KG1 (cell line): ENCODE measurements at places on chromosomes 5 and 9.

DNA sequence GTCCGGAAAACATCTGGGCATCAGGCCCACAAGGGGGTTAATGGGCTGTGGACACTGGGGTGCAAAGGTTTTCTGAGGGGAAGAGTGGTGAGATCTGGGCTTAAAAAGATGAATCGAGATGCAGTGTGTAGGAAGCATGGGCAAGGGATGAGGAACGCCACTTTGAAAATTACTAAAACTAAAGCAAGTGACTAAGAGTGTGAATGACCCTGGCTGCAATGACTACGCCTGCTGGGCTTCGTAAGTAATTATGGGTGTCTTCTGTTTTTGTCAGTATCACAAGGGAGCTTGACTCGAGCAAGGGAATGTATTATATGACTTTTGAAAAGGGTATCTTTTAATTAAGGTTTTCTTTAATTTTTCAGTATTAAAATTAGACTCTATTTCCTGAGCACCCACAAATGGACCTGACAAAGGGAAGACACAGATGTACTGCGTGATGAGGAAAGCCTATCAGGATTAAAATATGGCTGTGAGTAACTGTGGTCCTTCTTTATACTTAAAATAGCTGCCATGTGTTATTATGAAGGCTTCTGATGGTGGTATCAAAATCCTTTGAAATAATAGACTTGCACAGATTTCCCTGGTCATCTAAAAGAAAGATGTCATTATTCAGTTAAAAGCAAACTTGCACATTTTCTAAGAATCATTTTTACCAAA lies 4.2 kb downstream of the CTXN3 start:
- no peak for DNase-seq

DNA sequence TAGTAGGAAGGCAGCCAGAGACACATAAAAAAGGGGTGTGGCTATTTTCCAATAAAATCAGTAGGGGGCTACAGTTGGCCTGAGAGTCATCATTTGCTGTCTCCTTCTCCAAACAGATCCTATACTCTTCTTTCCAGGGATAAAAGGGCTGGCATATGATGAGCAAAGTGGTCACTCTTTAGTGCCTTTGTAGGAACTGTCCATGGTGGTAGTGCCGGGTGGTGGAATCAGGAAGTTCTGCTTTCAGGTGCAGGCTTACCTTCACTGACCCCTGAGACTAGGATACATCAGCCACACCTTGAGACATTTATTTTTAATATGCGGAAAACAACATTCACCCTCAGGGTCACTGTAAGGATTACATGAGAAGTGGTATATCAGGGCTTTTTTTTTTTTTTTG lies 80.8 kb downstream of the ASTN2 start:
- no peak for DNase-seq

GRCh38 chr5:142643634-142644033 lies 42.3 kb downstream of the FGF1 start:
- DNase-seq, result no peak

- DNase-seq, result no peak
Observed at GRCh38 chr5:154607746-154608145, 129.7 kb upstream of the HAND1 start.

DNA sequence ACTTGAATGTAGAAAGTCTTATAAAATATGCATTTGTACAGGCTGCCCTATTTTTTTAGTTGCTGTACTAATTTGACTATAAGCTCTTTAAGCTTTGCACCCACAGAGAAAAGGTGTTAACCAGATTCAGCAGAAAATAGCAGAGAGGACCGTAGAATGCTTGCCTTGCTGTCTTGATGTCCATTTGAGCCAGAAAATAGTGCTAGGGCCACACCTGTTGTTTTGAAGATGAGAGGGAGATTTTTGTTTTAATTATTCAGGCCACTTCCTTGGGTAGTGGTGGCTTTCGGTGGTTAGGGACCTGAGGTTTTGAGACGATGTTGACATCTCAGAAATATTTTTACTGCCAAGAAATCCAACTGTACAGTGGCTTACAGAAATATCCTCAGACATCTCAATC lies 196.0 kb downstream of the SPATA31D1 start:
- no peak for DNase-seq

DNA sequence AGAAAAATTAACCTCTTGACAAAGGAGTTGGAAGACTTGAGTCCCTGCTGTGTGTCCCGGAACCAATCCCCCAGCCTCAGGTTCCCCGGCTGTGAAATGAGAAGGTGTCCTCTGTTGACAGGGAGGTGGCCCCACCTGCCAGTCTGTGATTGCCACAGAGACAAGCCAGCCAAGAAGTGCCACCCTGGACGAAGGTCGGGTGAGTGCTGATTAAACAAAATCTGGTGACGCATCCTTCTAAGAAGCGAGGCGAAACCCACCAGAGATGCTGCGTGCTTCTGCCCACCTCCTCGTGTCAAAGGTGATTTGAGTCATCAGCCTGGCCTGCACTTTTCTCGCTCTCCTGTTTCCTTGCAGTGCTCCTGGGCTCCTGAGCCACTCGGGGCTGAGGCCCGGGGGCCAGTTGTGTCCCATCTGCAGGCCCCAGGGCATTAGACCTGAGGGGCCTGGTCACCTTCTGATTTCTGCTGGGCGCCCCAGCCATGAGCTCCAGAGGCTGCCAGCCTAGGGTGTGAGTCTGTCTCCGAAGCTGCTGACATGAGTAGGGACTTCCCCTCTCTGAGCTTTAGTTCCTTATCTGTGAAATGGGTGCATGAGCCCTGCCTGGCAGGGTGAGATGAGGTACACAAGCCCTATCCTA lies 28.7 kb downstream of the NEK6 start:
- no peak for DNase-seq

GRCh38 chr9:14111696-14112095 lies 202.2 kb downstream of the NFIB start:
- DNase-seq, result no peak
